ENCODE measurements at places on chromosomes 2 and 18.

- peak; percentile 0 for DNase-seq
These were observed 216.0 kb downstream of the DSEL start for GRCh38 chr18:67300498-67300897.

GRCh38 chr18:34976534-34976898 lies 64.7 kb upstream of the MAPRE2 start:
- DNase-seq = no peak

DNA sequence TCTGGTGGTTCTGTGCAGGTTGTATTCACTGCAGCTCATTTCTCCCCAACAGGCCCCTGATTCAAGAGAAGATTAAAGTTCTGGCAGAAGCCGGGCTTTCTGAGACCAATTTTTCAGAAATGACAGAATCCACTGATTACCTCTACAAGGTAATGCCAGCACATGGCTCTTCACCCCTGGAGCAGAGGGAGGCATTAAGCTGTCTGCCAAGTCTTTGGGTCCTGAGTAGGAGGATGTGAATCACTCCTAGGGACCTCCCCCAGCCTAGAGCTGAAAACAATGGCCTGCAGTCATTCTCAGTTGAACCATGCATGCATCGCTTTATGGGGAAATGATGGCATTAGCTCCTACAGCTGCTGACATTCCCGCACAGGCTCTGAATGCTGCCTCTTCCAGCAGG lies 20.5 kb upstream of the RPL37A start:
- DNase-seq = no peak

DNA sequence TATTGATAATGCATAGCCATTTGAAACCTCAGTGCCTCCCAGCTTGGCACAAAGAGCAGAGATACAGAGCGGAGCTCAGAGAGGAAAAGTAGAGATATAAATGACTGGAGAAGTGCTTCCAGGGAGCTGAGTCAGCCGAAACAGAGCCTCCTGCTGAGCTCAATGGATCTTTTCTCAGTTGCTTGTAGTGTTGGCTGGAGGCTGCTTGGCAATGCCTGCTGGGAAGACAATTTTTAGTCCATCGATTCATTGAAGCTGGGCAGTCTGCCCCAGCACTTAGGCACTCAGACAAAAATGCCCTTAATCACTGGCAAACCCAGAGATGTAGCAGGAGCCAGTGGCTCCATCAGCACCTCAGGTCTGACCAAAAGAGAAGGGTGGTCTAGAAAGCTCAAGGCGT lies 81.3 kb upstream of the SETBP1 start:
- no peak for DNase-seq

GRCh38 chr2:33042265-33042664 lies 95.5 kb downstream of the LTBP1 start:
- no peak for DNase-seq

- no peak for DNase-seq
These were observed 48.1 kb downstream of the AQP12A start for GRCh38 chr2:240739797-240740196.

GRCh38 chr2:159795841-159796690 lies 1.9 kb downstream of the CD302 start:
- DNase-seq = no peak

GRCh38 chr2:85994421-85994777 lies 105.6 kb upstream of the ST3GAL5 start:
- DNase-seq = no peak

Data from effector CD8-positive, alpha-beta T cell (primary cell).